ENCODE measurements at places on chromosomes 6 and 20. TPM values are rescaled to one million over a fixed set of nuclear protein-coding genes. Genes with fewer than 3 reads are reported as not detected.

Gene JPH2
- total RNA-seq: 4.7 TPM

DNA sequence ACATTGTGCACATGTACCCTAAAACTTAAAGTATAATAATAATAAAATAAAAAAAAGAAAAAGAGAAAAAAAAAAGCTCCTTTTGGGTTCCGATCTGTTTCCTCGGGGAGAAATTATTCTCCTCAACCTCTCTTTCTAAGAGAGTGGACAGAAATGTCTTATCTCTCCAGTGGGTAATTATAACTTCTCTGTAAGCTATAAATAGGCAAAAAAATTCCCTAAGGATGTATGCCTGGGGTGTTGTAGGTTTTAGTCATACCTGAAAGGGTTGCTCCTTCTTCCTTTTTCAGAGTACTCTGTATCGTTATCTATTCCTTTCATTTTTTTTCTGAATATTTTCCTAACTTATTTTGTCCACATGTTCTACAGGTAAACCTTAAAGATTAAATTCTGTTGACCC lies 169.7 kb upstream of the PTPRK start:
- DNase-seq: no peak

Gene FAM83C
- 37.9 TPM for total RNA-seq

- DNase-seq: no peak
Measured at GRCh38 chr6:7132398-7133035, 24.8 kb downstream of the RREB1 start.

- DNase-seq: no peak
Measured at GRCh38 chr6:71457929-71458328, 169.3 kb downstream of the OGFRL1 start.

Gene TGM3
- total RNA-seq: 626 TPM

DNA sequence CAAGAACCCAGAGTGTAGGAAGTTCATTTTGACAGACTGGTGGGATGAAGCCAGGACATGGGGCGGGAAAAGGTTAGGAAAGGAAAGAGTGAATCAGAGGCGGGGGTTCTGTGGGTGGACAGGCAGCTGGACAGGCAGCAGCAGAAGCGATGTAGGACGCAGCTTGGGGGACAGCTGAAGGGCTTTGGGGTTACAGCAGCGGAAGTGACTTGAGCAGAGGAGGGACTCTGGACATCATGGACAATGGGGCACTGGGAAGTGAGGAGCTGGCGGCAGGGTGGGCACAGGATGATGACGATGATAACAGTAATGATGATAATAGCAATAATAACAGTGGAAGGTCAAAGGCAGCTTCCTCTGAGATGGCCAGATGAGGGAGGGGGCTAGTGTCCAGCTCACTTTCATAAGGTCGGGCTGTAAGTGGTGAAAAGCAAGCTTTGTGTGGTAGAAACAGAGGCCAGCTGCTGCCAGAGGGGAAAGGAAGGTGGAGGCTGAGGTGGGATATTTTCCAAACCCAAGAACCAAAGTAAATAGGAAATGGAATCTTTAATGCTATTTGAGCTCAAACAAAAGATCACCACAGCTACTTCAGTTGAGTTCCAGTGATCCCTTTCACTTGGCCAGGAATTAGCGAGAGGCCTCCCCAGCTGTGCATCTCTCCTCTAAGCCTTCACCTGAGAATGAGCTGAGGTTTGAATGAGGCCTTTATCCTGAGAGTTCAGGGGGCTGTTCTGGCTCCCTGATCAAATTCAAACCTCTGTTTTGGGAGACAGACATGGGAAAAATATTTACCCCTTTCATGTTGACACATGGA lies 433.5 kb downstream of the DHX35 start:
- DNase-seq: no peak

DNA sequence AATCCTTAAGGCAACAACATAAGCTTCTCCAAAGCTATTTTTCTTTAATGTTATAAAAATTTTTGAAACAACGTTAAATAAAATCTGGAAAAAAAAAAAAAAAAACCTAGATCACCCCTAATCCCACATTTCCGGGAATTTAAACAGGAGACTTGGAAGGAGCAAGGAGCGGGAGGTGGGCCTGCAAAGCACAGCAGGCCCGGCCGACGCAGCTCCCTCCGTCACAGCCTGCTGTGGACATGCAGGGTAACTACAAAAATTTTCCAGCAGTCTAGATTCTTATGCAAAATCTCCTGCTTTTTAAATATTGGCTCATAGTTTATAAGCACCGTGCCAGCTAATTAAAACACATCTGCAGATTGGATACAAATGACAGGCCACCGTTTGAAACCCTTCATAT lies 23.5 kb downstream of the FOXF2 start:
- DNase-seq: no peak

DNA sequence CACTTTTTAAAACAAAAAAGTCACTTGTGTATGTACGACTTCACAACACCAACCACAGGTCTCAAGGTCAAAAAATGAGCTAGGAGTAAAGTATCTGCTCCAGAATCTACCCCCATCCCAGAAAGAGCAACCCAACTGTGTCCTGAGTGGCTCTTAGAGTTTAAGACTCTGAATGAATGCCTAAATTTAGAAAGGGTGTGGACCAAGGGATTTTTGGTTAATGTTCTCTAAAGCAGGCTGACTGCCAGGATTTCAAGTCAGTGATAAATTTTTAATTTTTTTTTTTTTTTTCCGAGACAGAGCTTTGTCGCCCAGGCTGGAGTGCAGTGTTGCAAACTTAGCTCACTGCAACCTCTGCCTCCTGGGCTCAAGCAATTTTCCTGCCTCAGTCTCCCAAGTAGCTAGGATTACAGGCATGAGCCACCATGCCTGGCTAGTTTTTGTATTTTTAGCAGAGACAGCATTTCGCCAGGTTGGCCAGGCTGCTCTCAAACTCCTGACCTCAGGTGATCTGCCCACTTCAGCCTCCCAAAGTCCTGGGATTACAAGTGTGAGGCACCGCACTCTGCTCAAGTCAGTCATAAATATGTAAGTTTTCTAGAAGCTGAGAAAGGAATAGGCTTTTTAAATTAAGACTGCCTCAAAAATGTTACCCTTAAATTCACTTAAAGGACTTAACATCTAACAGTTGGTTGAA lies 20.2 kb downstream of the STAU1 start:
- DNase-seq: no peak

DNA sequence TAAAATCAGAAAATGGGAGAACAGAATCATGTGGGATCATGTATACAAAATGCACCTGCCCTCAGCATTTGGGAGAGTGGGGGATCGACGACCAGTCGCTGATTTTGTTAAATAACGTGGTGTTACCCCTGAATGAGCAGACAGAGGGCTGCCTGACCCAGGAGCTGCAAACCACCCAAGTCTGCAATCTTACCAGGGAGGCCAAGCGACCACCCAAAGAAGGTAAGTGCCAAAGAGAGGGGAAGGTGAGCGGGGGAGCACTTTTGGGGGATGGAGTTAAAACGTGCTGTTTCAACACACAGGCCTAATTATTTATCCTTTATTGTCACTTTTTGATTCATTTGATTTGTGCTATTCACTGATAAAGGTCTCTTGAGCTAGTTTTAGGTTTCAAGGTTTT lies 4.1 kb downstream of the ADGRB3 start:
- DNase-seq: no peak

Gene LAMA4
- 28.3 TPM for total RNA-seq

GRCh38 chr6:89970609-89971337 lies 76.5 kb downstream of the GJA10 start:
- no peak for DNase-seq

DNA sequence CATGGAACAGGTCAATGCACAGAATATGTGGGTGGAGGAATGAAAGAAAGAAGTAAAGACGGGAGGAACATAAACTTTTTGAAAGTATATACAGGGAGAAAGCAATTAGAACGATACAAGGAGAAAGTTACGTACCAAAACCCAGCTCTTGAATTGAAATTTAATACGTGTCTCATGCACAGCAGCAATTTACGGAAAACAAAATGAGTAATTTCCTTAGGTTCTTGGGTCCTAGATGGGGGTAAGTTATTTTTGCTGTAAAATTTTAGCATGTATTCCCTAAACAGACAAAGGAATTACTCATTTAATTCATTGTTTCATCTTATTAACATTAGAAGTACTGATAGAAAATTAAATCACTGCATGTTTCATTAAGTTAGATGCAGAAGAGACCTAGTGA lies 75.8 kb downstream of the PDE10A start:
- DNase-seq: no peak

Measured in esophagus squamous epithelium (tissue), 5 donors.